ENCODE measurements at places on chromosomes 3 and 15.

DNA sequence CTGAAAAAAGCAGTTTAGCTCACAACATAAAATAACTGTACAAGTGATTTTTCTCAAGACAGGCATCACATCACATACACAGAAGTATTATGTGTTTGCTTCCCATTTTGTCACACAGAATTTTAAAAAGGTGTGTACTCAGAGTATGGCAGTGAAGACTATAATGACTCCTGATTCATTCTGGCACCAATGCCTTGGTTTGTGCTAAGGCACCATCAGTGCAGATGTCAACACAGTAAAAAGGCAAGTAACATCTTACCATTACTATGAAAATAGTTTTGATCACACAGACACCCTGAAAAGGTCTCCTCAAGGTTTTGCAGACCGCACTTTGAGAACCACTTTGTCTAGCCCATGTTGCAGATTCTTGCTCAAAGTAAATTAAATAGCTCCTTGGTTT is 191.6 kb downstream of the KLHL25 start:
- DNase-seq: no peak

GRCh38 chr3:86562090-86562489 is 428.9 kb downstream of the VGLL3 start:
- no peak for DNase-seq

GRCh38 chr3:9754678-9755077 is 4.9 kb downstream of the OGG1 start:
- DNase-seq: no peak

- no peak for DNase-seq
Measured at GRCh38 chr3:70090322-70090913, 90.9 kb downstream of the SAMMSON start.
